ENCODE measurements at places on chromosomes 11 and 22.
A peak's percentile ranks its signal among the peaks of the same experiment; 100 is the strongest.

DNA sequence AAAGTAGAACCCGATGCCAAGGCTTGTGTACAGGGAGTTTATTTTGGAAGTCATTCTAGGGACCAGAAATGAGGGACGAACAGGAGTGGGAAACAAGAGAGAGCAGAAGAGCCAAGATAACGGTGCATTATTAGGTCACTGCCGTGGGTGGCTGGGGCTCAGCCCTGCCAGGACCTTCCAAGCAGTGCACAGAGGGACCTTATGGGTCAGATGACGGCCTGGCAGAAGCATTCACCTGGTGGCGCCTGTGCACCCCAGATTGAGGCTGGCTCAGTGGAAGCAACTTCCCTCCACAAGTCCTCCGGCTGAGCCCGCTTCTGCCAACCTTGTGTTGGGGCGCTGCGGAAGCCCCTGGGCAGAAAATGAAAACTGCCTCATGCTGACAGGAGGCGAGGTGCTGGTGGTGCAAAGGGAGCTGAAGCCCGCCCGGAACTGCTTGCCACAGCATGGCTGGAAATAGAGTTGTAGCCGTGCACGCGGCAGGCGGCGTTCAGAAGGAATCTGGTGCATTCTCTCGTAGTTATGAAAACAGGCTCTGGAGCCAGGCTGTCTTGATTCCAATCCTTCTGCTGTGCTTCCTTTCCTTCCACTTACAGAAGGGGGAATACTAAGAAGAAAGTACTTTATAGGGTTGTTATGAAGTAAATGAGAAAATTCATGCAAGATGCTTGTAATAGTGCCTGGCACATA lies 22.2 kb upstream of the TP53I11 start:
- no peak for DNase-seq

DNA sequence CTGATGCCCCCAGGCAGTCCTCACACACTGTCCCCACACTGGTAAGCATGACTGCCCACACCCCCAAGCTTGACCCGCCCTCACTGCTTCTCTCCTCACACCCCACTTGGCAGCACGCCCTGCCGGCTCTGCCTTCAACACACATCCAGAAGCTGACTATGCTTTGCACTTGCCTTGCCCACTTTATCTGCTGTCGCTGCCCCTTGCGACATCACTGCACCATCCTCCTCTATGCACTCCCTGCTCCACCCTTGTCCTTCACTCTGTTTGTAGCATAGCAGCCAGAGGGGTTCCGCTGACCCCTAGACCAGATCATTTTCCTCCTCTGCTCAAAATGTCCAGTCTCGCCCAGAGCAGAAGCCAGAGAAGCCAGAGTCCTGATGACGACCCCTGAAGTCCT lies 25.3 kb upstream of the SLC25A1 start:
- no peak for DNase-seq

GRCh38 chr11:95279921-95280868 lies 49.2 kb upstream of the SESN3 start:
- no peak for DNase-seq

DNA sequence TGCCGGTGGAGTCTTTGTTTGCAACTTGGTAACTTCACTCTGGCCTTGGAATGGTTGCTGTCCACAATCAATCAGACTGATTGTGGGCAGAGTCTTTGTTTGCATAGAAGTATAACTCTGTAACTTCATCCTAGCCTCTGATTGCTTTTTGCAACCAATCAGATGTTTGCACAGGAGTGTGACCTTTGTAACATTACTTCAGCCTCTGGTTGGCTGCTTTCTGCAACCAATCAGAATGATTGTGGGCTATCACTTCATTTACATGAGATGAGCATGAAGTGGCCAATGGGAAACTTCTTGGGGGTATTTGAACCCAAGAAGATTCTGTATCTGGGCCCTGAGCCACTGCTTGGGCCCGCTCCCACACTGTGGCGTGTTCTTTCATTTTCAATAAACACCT lies 79.6 kb upstream of the CLDN5 start:
- no peak for DNase-seq

DNA sequence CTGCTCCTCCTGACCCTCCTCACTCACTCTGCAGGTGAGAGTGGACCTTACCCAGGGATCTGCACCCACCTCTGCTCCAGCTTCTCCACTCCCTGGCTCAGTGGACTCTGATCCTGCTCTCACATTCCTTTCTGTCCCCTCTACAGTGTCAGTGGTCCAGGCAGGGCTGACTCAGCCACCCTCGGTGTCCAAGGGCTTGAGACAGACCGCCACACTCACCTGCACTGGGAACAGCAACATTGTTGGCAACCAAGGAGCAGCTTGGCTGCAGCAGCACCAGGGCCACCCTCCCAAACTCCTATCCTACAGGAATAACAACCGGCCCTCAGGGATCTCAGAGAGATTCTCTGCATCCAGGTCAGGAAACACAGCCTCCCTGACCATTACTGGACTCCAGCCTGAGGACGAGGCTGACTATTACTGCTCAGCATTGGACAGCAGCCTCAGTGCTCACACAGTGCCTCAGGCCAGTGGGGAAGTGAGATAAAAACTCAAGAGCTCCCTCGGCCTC lies 29.7 kb upstream of the VPREB1 start:
- DNase-seq = no peak

GRCh38 chr11:31102875-31103274 lies 266.7 kb downstream of the DCDC1 start:
- DNase-seq = no peak

- DNase-seq = no peak
Measured at GRCh38 chr11:61601512-61601911, 20.6 kb upstream of the SYT7 start.

DNA sequence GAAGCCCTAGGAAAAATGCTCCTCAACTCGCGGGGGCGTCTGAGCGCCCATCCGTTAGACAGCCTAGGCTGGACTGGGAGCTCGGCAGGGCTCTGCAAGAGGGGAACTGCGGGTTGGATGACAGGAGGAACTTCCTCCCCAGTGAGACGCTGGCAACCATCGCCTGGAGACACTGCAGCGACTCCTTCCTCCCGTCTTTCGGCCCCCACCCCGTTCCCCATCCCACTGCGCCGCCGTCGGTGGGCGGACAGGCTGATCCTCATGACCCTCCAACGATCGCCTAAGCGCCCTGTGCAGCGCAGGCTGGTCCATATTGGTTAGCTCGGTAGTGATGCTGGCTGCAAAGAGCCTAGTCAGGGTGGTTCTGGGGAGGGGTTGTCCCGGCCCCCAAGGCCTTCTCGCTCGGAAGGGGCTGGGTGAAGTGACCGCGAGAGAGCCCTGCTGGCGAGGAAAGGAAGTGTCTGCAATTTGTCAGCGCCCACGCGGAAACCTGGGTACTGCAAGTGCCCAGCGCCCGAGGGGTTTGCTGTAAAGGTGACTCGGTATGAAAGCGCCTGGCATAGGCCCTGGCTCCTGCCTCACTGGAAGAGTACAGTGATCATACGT lies 638 bp downstream of the NRGN start:
- DNase-seq = no peak

DNA sequence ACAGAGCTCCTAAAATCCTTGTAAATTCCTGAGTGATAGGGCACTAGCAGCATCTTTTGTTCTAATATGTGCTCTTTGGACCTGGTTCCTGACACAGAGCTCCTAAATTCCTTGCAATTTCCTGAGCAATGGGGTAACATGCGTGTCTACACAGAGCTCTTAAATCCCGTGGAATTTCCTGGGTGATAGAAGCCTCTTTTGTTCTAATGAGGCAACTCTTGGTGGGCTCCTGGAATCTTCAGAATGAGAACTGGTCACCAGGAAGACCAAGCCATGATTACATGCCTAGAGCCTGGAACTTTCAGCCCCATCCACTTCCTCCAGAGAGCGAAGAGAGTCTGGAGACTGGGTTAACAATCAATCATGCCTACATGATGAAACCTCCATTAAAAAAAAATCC lies 19.0 kb downstream of the RSF1 start:
- peak; percentile 64 for DNase-seq

- DNase-seq = peak; percentile 17
Measured at GRCh38 chr11:1202776-1203504, 19.9 kb upstream of the MUC5B start.

- DNase-seq = peak; percentile 75
Measured at GRCh38 chr11:73553266-73553665, 44.6 kb downstream of the FAM168A start.

DNA sequence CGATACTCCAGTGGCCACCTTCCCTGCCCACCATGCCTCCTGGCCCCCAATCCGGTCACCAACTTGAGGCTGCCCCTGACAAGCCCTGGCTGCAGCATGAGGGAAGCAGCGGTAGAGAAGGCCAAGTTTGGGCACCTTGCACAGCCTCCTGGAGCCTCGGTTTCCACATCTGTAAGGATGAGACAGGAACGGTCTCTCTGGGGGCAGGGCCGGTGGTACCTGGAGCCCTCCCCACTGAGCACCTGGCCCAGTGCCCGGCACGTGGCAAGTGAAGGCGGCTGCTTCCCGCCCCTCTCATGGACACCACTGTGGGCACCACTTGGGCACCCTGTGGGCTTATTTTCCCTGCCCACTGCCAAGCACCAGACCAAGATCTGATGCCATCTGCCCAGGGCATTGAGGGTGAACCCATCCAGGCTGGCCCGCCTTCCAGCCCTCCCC lies 77.8 kb downstream of the CDKN1C start:
- DNase-seq = no peak

GRCh38 chr11:77547863-77548551 lies 41.7 kb upstream of the AQP11 start:
- DNase-seq = peak; percentile 57

- peak; percentile 0 for DNase-seq
Measured at GRCh38 chr11:134949121-134950090, 537.4 kb upstream of the B3GAT1 start.

GRCh38 chr22:38284042-38284402 lies 11.2 kb upstream of the TMEM184B start:
- DNase-seq = no peak

DNA sequence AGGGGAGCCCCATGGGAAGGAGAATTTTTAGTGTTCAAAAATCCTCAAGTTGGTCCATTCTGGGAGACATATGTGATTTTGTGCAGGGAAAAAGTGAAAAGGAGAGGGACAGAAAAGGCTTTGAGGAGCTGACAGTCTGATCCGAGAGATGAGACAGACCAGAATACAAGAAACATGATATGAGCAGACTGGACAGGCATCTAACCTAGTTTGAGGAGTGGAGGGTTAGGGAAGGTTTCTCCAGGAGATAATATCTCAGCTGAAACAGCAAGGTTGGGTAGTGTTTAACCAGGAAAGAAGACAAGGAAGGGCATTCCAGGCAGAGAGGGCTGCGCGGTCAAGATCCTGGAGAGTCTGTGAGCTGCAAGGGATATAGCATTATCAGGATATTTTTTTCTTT lies 101.4 kb upstream of the NCAM1 start:
- no peak for DNase-seq

GRCh38 chr11:125286486-125286885 lies 121.9 kb downstream of the PKNOX2 start:
- no peak for DNase-seq

GRCh38 chr22:47299863-47300697 lies 537.6 kb downstream of the TBC1D22A start:
- DNase-seq = no peak

DNA sequence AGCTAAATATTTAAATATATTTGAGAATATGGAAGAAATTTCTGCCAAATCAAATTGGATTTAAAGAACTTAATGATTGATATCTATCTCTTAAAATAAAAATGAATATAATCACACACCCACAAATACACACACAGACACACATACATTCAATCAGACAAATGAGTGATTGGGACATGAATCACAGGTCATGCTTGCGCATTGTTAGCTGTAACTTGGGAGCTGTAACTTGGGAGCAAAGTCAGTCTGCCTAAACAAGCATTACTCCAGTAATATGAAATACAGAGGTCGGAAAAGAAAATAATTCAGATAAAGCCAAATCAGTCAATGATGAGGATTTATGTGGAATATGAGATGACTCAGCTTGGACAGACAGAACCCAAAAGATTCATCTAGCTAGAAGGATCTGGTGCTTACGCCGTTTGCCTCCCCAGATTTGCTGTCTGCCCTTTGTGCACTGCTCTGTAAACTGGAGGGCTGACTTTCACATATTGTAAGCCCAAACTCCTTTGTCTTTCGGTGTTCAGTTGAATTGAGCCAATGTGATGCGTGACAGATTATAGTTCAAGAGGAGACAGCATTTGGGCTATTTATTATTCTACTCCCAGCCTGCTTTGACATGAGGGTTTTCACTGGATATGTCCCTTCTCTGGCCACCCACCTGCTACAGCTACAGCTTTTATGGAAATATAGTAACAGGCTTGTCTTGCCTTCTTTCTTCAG lies 1.6 kb downstream of the OR56B1 start:
- DNase-seq = no peak

- no peak for DNase-seq
Measured at GRCh38 chr11:125871391-125872137, 15.9 kb upstream of the HYLS1 start.

DNA sequence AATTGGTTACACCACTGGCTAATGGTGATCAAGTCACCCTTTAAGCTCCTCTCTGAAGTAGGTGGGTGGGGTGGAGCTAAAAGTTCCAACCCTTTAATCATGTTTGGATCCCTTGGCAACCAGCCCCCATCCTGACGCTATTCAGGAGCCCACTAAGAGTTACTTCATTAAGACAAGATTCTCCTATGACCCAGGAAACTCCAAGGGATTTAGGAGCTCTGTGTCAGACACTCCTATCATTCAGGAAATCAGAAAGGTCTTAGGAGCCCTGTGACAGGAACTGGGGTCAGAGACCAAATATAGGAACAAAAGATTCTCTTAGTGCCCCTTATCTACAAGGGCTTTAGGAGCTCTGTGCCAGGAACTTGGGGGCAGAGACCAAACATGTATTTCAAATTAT lies 141.3 kb downstream of the ATG16L2 start:
- no peak for DNase-seq

DNA sequence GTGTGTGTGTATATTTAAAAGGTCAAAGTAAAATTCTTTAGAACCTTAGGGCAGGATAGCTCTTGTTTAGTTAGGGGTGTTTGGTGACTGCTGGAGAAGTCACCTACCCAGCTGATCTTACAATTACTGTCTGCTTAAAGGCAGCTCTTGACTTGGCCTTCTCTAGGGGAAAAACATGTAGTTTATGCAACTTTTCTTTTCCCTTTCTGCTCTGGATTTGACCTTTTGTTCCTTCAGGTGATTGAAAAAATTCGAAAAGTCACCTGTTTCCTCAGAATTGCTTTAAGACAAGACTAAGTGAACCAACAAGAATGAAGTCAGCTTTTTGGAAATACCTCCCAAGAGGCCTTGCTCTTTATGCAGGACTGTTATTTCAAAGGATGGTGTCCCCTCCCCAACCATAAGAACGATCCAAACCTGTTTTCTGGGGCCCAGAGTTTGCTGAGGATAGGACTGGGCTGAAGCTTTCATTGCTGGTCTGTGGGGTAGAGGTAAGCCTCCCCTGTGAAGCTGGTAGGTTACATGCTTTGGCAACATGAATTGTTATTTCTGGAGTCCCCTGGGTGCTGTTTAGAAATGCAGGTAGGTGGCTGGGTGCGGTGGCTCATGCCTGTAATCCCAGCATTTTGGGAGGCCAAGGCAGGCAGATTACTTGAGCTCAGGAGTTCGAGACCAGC lies 111.2 kb downstream of the PTPRJ start:
- no peak for DNase-seq

GRCh38 chr11:75597636-75598035 lies 35.6 kb downstream of the SERPINH1 start:
- no peak for DNase-seq

- no peak for DNase-seq
Measured at GRCh38 chr11:131776211-131776610, 405.8 kb downstream of the NTM start.
